GM23338 (cell line): ENCODE measurements at places on chromosomes 16 and 17. TPM values are rescaled to one million over a fixed set of nuclear protein-coding genes. Genes with fewer than 3 reads are reported as not detected.

- peak; percentile 35 for DNase-seq
Observed at GRCh38 chr16:80027007-80027965, 426.7 kb upstream of the MAF start.

- DNase-seq, result no peak
Observed at GRCh38 chr16:1089439-1089821, 6.6 kb downstream of the C1QTNF8 start.

TNFRSF17 gene
- total RNA-seq, result not detected in 2 replicates

- peak; percentile 90 for DNase-seq
Observed at GRCh38 chr16:20300312-20301097, 26.8 kb downstream of the GP2 start.

GRCh38 chr17:56785997-56786680 is 47.6 kb downstream of the C17orf67 start:
- DNase-seq, result no peak

CNTNAP4 gene
- not detected in 2 replicates for total RNA-seq

SRL gene
- total RNA-seq, result not detected in 2 replicates

SLC47A1 gene
- total RNA-seq, result 1.9 and 4.5 TPM in 2 replicates

DNA sequence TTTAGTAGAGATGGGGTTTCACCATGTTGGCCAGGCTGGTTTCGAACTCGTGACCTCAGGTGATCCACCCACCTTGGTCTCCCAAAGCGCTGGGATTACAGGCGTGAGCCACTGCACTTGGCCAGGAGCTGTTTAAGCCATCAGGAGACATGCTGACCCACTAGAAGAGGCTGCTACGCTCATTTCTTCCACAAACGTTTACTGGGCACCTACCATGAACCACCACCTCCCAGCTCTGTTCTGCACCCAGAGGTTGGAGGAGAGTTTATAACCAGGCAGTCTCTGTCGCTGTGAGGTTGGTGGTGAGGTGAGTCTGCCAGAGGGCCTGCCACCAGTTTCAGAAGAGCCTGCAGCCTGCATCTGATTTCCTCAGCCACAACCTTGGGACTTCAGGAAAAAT is 51.8 kb downstream of the SF3B3 start:
- DNase-seq, result peak; percentile 24
